T-helper 2 cell treated with Interferon-gamma antibody and Interleukin-4, amounts not matched to agents 5 μg/mL and 100 μg/mL, for 36 hours (primary cell): ENCODE measurements at places on chromosomes 1 and 21.

DNA sequence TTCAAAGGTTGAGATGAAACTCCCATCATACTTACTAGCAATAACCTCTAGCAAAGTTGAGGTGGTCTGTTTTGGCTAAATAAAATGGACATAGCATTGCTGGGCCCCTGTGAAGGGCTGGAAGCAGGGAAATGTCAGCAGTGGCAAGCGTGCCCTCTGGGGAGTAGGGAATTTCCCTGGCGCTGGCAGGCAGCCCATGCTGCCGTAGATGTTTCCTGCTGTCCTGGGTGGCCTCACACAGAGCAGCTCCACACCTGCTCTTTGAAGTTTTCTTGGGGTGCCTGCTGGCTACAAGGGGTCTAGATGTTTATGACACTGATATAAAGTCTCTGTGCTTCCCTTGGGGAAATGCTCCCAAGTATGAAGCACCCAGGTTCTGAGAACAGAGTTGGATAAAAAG, 30.2 kb downstream of the ADARB1 start:
- no peak for DNase-seq

GRCh38 chr1:119112791-119113190, 27.7 kb downstream of the WARS2 start:
- DNase-seq: no peak

DNA sequence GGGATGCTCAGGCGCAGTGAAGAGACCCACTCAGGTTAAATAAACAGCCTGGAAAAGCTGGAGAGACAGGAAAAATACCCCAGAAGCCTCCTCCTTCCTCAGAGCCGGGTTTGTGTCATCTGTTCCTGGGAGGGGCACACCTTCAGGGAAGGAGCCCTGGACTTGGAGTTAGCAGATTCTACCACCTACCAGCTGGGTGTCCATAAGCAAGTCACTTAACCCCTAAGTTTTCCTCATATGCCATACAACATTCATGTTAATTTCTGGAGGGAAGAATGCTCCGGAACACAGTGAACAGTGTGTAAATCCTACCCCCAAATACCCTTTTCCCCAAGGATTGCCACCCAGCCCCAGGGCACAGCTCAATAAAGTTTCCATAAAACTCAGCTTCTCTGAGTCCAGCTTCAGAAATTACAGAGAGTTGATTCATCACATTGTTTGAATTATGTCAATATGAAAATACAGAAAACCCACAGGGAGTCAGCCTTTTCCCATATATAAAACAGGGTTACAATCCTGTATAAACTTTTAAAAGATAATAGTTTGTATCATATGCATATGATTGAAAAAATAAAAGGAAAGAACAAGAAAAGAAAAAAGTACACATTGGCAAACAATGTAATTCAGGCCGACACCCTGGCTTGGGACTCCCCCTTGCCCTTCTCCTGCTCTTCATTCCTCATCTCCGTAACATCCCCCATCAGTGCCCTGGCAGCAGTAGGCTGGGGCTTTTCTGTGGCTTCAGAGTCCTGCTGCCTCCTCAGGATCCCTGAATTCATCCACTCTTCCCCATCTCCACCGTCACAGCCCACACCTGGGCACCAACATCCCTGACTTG, 291.8 kb upstream of the USP24 start:
- no peak for DNase-seq

DNA sequence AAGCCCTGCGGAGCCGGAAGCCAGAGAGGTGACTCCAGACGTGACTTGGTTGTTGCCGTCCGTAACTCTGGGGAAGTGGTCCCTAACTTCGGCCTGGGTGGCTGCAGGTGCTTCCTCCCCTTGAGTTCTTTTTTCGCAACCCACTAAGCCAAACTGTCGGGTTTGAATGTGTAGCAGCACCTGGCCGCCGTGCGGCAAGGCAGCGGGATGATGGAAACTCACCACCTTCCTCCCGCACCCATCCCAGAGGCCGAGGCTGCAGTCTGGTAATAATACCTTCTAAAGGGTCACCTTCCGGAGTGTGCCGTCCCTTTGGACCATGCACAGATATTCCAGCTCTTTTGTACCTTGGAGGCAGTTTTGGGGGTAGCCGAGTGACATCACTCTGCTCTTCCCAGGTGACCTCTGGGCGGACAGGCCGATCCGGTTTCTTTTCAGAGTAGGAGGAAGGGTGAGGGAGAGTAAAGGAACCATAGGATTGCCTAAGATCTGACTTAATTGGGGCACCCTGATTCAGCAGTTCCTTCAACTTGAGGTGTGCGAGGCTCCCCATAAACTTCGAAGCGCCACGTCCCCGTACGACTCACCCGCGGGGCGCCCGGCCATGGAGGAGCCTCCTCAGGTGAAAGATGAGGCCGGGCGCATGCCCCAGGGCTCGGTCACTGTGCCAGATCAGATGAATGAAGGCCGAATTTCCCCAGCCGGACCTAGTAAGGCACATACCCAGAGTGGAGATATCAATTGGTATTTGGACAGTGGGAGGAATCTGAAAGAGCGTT, 1.0 kb downstream of the KCNK1 start:
- DNase-seq: no peak

GRCh38 chr1:184665360-184665759, 89.3 kb downstream of the EDEM3 start:
- DNase-seq: no peak

DNA sequence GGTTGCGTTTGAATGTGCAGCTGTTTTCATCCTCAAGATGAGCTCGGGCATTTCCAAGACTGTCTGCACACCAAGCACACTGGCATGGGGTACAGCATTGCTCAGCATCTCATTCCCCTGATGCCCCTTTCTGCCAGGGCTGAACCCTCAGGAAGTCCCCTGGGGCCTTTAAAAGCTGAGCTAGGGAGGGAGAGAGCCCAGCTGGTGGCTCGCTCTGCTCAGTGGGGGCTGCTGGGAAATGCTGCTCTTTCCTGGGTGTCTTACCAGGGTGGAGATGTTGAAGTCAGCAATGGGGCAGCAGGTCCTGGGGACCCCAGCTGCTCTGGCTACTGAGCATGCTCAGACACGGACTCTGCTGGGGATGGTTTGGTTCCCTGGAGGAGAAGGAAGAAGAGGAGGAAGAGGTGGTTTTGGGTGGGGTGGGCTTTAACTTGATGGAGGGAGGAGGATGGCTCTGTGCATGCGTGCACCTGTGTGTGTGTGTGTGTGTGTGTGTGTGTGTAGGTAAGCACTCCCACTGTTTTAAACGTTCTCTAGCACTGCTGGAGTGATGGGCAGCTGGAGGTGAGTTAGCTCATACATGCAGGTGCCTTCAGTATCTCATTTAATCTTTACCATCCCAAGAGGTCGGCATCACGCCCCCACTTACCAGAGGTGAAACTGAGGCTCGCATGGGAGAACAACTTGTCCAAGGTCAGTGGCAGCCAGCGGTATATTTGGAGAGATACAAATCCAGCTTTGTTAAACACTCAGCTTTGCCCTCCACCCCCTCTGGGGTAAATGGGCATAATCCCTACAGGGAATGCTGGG, 40.9 kb downstream of the ACTL8 start:
- no peak for DNase-seq

DNA sequence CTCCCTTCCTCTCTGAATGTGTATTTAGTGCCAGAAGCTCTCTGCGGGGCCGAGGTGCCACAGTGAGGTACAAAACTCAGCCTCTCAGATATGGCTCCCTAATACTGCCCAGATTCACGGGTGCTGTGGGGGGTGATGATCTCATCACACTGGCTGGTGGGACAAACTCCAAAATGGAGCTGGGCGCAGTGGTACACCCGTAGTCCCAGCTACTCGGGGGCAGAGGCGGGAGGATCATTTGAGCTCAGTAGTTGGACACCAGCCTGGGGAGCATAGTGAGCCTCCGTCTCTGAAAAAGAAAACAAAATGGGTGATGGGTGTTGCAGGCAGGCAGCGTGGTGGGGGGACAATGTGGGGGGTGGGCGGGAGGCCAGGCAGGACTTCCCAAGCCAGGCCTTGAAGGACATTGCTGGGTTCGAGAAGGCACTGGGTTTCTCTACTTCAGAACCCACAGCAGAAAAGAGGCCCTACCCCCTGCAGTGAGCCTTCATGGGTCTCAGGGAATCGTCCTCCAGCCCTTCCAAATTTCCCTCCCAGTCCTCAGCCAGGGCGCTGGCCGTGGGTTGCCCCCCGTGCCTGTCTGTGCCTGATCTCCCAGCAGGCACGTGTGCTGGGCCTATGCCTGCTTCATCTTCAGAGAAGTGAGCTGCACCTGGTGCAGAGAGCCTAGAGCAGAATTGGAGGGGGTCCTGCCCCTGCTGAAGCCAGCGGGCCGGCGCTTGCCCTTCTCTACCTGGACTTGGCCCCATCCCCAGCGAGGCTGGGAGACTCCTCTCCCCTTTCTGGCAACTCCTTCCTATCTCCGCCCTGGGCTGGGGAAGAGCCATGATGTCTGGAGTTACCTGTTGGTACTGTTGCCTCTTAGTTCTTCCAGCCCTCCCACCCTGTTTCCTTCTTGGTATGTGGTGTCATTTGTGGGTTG, 14.0 kb downstream of the H6PD start:
- DNase-seq: no peak

DNA sequence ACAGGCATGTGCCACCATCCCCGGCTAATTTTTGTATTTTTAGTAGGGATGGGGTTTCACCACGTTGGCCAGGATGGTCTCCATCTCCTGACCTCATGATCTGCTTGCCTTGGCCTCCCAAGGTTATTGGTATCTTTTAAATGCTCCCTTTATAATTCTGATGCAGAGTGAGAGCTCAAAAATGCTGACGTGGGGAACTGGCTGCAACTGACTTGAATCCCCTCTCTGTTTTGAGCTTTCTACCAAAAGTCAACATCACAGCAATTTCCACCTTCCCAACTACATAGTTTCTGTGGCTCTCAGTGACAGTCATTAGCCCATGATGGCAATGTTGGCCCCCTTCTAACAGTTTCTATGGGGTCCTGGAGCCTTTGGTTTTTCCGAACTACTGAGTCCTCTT, 268.2 kb upstream of the FOXD3 start:
- DNase-seq: no peak

GRCh38 chr1:52738893-52739292, 12.6 kb downstream of the ZYG11B start:
- DNase-seq: no peak

DNA sequence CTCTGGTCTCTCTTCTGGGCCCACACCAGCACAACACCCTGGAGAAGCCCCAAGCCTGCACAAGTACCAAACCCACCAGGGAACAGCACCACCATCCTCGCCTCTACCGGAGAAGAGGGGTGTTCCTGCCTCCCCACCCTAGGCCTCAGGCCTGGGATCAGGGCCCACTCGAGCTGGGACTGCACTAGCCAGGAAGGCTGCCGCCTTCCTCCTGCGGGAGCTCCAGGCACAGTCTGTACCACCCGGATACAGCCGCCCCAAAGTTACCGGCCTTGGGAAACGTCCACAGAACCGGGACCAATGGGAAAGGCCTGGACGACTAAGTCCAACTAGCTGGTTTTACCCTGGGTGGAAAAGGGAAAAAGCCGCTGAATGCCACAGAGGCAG, 3.4 kb downstream of the TAL1 start:
- DNase-seq: no peak

- no peak for DNase-seq
Observed at GRCh38 chr1:15075817-15076216, 77.7 kb upstream of the TMEM51 start.

- no peak for DNase-seq
Observed at GRCh38 chr1:73366734-73367413, 831.1 kb downstream of the LRRIQ3 start.

DNA sequence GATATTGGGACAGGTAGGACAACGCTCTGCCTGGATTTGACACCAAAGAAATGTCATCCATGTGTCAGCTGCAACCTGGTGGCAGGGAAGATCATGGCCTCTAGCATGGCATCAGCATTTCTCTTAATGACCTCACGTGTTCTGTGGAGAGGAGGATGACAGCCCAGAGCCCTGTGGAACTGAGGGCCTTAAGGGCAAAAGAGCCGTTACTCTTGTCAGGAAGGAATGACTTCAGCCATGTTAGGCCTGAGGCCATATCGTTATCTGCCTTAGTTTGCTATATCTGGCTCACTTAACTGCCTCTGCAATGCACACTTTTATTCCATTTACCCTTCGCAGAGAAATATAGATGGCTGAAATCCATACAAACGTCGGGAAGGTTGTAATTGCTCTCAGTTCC, 83.2 kb upstream of the PBX1 start:
- DNase-seq: no peak

GRCh38 chr21:28253338-28253737, 739.3 kb downstream of the LTN1 start:
- DNase-seq: no peak

DNA sequence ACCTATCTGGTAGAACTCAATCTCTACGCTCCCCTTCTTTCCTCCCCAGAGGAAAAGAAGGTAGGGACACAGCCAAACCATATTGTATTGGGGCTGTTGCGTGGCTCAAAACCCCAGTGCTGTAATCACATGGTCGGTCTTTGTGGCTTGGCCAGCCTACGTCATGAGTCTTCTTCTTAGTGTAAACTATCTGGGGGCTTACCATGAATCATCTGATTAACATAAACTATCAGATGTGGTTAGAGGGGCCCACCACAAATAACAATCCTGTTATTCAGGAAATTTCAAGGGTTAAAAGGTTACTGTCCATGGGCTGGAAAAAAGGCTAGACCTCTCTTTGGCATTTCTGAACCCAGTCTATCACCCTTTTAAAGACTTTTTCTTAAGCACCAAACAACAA, 49.5 kb upstream of the GPR52 start:
- no peak for DNase-seq

DNA sequence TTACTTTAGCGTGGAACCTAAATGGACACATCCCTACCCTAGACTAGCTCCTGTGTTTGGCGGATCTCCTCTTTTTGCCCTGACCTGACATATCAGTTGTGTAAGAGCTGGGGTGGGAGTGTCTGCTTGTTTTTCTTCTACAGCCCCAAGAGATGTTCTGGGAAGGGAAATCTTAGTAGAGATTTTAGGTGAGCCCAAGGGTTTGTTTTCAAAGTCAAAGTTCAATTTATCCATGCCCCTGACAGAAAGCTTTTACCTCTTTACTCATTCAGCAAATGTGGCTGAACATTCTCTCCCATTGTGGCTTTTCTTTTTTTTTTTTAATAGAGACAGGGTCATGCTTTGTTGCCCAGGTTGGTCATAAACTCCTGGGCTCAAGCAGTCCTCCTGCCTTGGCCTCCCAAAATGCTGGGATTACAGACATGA, 7.3 kb upstream of the TARS2 start:
- DNase-seq: no peak

- DNase-seq: no peak
Observed at GRCh38 chr1:41758904-41759548, 159.7 kb downstream of the HIVEP3 start.

GRCh38 chr21:29827236-29827635, 112.6 kb downstream of the GRIK1 start:
- no peak for DNase-seq

GRCh38 chr1:23116216-23116836, 52.3 kb downstream of the LUZP1 start:
- no peak for DNase-seq

- no peak for DNase-seq
Observed at GRCh38 chr1:205783904-205784303, 8.6 kb upstream of the RAB29 start.

DNA sequence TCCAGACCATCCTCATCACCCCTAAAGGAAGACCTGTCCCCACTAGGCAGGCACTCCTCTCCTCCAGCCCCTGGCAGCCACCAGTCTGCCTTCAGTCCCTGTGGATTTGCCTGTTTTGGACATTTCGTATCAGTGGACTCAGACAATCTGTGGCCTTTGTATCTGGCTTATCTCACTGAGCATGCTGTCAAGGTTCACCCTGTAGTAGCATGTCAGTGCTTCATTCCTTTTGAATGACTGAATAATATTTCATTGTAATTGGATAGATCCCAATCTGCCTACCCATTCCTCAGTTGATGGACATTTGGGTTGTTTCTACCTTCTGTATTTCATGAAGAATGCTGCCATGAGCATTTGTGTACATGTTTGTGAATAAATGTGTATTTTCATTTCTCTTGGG, 32.9 kb upstream of the RNF187 start:
- no peak for DNase-seq

GRCh38 chr1:19495799-19496526, 10.6 kb upstream of the CAPZB start:
- DNase-seq: no peak
